Hippocampal formation (tissue), 2 donors: ENCODE measurements at places on chromosomes 2 and 18.

- DNase-seq: no peak
Observed at GRCh38 chr18:73235491-73235890, 367.7 kb upstream of the NETO1 start.

DNA sequence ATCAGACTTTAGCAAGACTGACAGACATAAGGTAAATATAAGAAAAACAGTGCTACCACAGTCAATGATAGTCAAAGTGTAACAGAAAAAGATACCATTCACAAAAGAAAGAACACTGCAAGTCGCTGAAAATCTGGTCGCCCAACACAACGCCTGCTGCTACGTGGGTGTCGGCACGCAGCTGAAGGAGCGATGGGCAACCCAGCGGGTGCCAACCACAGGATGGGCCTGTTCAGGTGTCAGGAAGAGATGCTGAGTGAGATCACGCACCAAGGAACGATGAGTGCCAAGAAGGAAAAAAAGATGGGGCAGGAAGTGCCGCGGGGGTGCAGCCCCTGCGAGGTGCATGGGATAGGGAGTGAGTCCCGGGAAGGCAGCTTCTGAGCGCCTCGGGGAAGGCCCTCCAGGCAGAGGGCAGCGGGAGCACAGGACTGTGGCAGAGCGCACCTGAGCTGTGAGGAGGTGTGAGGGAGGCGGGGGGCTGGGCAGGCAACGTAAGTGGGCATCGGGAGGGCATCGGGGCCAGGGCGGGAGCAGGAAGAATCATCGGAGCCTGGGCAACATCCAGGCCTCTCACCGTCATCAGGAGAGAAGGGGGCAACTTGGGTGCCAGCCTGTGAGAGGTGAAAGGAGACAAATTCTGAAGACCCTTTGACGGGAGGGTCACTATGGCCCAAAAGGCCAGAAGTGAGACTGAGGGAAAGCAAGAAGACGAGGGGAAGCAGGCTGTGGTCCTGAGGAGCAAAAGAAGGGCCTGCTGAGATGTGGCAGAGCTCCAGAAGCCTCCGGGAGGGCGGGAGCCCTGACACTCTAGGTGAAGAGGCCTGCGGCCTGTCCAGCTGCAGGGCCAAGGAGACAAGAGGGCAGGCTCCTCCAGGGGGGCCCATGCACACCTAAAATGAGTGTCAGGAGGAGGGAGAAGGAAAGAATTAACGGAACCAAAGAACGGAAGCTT, 14.8 kb upstream of the MTERF4 start:
- DNase-seq: no peak

GRCh38 chr2:9288681-9289338, 82.2 kb downstream of the ASAP2 start:
- no peak for DNase-seq

GRCh38 chr2:164911832-164912231, 43.5 kb downstream of the SLC38A11 start:
- no peak for DNase-seq

- DNase-seq: no peak
Observed at GRCh38 chr2:207970826-207971180, 54.5 kb downstream of the PLEKHM3 start.

DNA sequence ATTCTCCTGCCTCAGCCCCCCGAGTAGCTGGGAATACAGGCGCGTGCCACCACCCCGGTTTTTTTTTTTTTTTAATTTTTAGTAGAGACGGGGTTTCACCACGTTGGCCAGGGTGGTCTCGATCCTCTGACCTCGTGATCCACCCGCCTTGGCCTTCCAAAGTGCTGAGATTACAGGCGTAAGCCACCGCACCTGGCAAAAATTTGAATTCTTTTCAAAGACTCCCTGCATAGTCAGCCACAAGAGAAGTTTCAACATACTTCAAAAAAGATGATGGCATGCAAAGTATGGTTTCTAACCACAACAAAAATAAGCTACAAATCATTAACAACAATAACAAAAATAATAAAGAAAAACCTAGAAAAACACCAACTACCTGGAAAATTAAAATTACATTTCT, 22.0 kb downstream of the HYCC2 start:
- no peak for DNase-seq

GRCh38 chr18:4004183-4004829, 450.8 kb downstream of the DLGAP1 start:
- DNase-seq: no peak

DNA sequence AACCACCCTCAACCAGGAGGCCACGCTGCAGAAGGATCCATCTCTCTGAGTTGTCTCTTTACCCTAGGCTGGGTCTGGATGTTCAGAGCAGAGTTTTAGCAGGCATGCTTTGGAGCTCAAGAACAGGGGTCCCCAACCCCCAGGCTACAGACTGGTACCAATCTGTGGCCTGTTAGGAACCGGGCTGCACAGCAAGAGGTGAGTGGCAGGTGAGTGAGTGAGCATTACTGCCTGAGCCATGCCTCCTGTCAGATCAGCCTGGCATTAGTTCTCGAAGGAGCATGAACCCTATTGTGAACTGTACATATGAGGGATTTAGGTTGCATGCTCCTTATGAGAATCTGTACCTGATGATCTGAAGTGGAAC, 172.5 kb downstream of the UXS1 start:
- no peak for DNase-seq

GRCh38 chr18:34848695-34849094, 138.6 kb downstream of the DTNA start:
- no peak for DNase-seq

GRCh38 chr2:85777441-85777861, 23.7 kb downstream of the ATOH8 start:
- no peak for DNase-seq

DNA sequence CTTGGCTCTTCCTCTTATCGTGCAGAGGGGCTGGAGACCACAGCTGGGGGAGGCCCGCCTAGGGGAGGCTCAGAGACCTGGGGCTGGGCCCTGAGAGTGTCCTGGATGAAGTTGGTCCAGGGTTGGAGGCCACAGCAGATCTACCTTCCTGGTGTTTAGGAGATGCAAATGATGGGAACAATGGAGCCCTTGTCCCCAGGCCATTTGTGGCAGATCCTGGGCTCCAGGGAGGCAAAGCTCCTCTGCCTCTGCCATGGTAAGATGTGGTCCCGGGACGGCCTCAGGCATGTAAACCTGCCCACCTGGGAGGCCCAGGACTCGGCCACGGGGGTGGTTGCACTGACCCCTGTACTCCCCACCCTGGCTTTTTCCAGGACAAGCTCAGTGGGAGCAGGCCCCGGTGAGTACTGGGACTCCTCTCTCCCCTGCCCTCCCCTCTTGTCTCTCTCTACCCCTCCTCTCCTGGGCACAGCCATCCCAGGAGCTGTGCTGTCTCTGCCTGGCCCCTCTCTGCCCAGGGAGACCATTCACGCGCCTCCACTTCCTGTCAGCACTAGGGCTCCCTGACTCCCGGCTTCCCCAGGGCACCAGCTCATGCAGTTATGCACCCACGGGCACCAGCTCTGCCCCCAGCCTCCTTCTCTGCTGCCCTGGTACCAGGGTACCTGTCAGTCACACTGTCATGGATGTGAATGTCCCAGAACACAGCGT, 10.9 kb downstream of the SH2D6 start:
- DNase-seq: no peak

DNA sequence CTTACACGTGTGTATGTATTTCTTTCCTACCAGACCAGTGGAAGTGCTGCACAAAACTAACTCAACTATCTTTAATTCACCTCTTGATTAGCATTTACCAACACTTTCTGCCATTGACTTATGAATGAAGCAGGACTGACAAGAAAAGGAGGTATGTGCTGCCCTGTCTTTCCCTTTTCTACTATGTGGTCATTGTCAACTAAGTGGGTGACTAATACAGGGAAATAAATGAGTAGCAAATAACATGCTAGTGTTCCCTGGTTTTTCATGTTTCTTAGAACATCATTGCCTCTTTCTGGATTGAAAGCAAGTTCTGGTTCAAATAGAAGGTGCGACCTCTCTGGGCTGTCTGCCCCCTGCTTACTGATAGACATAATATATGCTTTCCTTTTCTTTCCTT, 58.0 kb downstream of the LINC00305 start:
- no peak for DNase-seq

DNA sequence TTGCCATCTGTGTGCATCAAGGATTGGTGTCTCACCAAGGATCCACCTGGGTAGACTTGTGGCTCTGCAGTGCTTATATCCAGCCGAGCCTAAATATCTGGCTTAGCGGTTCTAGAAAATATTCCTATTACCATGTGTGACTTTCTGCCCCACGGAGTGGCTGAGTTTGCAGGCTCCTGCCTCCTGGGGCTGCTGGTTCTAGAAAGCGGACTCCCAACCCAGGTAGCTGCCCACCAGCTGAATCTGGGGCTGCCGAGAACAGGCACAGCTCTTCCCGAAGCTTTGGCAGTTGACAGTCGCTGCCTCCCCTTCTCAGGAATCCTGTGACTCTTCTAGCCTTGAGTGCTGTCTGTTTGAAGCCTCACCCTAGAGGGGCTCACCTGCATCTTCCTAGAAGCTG, 104.6 kb downstream of the TPGS2 start:
- DNase-seq: no peak

- DNase-seq: no peak
Observed at GRCh38 chr2:136325844-136326331, 207.9 kb upstream of the CXCR4 start.

GRCh38 chr18:47605093-47605492, 325.4 kb downstream of the SMAD2 start:
- DNase-seq: no peak

GRCh38 chr18:13019301-13019700, 28.1 kb downstream of the CEP192 start:
- no peak for DNase-seq

DNA sequence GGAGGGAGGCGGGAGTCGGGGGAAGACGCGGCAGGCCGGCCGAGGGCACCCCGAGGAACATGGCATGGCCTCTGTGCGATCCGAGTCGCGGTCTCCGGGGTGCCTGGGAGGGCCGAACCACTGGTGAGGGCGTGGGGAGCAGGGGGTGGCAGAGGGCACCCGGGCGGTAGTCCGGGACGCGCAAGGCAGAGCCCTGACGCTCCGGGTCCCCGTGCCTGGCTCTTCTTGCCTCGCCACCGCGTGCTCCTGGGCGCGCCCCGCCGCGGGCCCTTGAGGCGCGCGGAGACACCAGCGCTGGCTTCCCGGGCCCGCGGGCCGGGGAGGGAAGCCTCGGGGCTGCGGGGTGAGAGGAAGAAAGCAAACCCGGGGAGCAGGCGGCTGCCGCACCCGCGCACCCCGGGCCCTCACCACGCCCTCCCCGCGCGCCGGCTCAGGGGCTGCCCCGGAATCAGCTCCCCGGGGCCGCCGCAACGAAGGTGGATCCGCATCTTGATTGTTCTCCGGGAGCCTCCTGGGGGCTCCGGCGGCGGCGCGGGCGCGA, 4.3 kb downstream of the SOX11 start:
- no peak for DNase-seq
